Placental pericyte (primary cell): ENCODE measurements at places on chromosomes 2 and 18. TPM values are rescaled to one million over a fixed set of nuclear protein-coding genes. Genes with fewer than 3 reads are reported as not detected.

The CIDEA gene
- total RNA-seq = 0.14 TPM in 1 of 2 replicates, not detected in the other

The C1D gene
- 30.4 and 35.5 TPM in 2 replicates for total RNA-seq

The GATA6 gene
- 7.7 and 16.4 TPM in 2 replicates for total RNA-seq

The DSEL gene
- total RNA-seq = 13.8 and 60.4 TPM in 2 replicates

The IL36A gene
- total RNA-seq = not detected in 2 replicates
